ENCODE measurements at places on chromosomes 1 and 21. TPM values are rescaled to one million over a fixed set of nuclear protein-coding genes. Genes with fewer than 3 reads are reported as not detected.

OR2M3 gene
- not detected for total RNA-seq

PCSK9 gene
- 0.27 TPM for total RNA-seq

DNA sequence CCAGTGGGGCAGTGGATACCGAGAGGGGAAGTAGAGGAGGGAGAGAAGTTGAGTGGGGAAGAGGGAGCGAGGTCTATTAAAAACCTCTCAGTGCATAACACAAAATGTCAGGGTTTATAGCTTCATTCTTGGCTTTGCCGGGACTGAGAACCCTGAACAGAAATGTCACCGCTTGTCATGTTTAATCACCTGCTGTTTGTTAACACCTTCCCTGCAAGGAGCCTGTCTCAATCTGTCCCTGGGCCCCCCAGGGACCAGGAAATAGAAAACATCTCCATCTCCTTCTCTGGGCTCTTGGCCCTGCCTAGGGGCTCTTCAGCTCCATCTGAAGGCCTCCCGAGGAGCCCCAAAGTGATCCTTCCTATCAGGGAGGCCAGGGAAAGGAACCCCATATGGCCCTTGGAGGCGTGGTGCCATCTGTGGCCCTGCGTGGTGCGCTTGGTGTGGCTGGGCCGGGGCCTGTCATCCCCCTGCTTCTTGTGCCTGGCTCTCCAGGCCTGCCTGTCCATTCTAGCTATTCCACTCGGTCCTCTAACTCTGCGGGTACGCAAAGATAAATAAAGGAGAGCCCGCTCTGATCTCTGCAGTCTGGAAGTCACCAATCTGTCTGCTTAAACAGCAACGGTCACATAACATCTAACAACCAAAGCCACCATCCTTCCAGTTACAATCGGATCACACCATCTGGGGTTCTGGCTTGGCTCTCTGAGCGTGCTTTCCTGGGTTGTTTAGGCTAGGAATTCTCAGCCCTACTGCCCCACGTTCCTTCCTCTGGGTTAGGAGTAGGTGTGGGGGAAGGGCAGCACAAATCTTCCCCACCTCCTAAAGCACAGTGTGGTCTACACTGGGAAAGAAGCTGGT lies 113.8 kb downstream of the CASZ1 start:
- DNase-seq = no peak

DNA sequence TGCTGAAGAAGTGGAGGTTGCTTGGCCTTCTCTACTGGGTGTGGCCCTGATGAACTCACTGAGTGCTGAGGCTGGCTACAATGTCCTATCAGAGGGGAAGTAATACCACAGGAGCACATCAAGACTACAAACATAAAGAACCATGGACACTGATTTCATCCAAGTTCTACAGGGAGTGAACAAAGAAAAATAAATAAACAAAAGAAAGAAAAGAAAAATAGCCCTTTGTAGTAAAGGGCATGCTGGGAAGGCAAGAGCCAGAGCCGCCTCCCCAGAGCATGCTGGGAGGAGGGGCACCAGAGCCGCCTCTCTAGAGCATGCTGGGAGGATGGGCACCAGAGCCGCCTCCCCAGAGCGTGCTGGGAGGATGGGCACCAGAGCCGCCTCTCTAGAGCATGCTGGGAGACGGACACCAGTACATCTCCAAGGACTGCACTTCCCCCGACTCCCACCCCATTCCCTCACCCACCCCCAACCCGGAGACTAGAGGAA lies 65.9 kb downstream of the LAMC2 start:
- DNase-seq = no peak

GRCh38 chr1:53448241-53448841 lies 10.9 kb upstream of the DMRTB1 start:
- DNase-seq = no peak

Measured in thoracic aorta (tissue), 2 donors.